Left renal cortex interstitium (tissue), 4 donors: ENCODE measurements at places on chromosomes 7 and 10. TPM values are rescaled to one million over a fixed set of nuclear protein-coding genes. Genes with fewer than 3 reads are reported as not detected.

ANKRD22 gene
- 0.47 TPM for polyA plus RNA-seq

GRCh38 chr7:128948976-128949760 lies 11.4 kb downstream of the IRF5 start:
- DNase-seq, result no peak

DNA sequence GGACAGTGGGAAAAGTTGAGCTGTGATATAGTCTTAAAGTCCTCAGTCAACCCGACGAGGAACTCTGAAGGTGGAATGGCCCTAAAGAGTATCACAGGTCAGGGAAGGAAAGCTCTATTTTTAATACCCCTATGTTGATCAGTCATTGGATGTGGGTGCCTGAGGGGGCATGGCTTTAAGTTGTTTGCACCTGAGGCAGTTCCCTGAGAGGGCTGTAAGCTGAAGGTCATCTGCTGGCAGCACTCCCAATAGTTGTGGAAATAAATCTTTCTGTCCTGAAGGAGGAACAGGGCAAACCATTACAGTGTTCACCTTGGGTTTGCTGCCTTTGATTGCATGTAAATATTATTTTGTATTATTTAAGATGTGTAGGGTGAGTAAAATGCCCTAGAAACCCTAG lies 17.8 kb upstream of the C1GALT1 start:
- DNase-seq, result no peak

GRCh38 chr10:7230951-7231350 lies 179.9 kb downstream of the SFMBT2 start:
- no peak for DNase-seq

- DNase-seq, result no peak
Measured at GRCh38 chr10:120995768-120996167, 144.6 kb downstream of the WDR11 start.
